Midbrain (tissue), 1 donor: ENCODE measurements at places on chromosomes 3 and 15.
A peak's percentile ranks its signal among the peaks of the same experiment; 100 is the strongest.

DNA sequence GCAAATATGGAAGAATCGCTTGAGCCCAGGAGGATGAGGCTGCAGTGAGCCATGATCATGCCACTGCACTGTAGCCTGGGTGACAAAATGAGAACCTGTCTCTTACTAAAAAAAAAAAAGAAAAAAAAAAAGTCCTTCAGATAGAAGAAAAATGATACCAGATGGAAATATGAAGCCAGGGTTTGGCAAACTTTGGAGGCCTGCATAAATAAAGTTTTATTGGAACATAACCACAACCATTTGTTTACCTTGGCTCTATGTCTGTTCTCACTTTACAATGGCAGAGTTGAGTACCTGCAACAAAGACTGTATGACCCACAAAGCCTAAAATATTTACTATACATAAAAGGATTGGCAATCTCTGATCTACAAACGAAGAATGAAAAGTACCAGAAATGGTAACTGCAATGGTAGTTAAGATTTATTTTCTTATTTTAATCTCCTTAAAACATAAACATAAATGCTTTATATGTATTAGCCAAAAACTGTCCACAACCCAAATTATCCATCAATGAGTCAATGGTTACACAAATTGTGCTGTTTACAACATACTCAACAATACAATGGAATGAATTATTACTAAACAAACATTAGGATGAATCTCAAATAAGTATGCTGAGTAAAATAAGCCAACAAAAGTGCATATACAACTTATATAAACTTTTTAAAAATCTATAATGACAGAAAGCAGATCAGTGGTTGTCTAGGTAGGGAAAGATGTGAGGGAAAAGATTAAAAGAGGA lies 41.8 kb downstream of the GOLGB1 start:
- no peak for DNase-seq

GRCh38 chr3:193599393-193599792 lies 6.4 kb downstream of the OPA1 start:
- DNase-seq, result no peak

DNA sequence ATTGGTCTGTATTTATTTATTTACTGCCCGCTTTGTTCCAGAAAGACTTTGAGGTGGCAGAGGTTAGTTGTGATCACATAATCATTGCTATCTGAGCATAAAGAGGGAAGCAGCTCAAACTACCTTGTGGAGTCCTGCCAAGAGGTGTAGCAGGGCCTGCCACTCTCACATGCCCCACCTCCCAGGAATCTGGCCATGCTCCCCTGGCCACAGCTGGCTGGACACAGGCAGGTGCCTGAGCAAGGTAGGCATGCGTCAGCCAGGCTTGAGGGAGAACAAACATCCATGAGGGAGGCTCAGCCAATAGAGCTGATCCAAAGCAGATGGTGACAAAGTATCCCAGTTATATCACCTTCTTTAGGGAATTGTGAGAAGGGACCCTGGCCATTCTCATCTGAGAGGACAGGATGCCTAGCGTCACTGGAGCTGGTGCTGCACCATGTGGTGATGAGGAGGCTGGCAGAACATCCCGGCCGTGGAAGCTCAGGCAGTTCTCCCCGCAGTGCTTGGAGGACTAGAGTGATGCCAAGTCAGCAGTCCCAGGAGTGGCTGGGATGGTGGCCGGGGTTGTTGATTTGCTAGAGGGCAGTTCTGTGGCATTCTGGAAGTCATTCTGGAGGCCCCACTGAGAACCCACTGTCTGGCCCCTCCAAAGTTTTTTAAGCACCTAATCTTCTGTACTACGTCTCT lies 6.8 kb upstream of the POLG start:
- no peak for DNase-seq

DNA sequence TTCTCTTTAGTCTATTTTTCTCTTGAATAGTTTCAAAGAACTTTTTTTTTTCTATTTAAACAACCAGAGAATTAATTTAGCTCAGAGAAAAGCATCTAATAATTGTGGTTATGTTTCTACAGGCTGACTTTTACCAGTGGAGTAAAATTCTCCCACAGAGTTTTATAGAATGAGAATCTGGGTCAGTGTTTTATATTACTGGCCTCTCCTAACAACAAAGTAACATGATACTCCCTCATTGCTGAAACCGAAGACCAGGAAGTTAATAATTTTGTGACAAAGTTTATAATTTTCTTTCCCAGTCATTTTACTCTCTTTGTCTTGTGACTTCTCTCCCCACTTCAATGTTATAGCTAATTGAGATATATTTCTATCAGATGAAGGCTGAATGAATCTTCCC lies 946.9 kb downstream of the EPHA3 start:
- DNase-seq, result no peak

DNA sequence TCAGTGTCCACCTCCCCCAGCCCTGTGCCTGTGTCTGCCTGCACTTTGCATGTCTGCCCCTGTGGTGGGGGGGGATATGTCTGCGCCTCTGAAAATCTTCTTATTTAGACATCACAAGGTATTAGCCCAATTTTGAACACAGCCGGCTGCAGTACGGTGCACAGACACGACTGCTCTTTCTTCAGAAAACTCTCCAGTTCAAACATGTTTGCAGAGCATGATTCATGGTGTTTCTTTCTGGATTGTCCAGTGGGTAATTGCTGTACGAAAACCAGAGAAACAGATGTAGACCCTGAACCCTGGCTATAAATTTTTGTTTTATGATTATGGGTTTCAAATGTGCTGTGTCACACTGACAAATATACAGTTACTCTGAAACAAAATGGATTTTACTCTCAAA lies 3.4 kb upstream of the RARB start:
- no peak for DNase-seq

DNA sequence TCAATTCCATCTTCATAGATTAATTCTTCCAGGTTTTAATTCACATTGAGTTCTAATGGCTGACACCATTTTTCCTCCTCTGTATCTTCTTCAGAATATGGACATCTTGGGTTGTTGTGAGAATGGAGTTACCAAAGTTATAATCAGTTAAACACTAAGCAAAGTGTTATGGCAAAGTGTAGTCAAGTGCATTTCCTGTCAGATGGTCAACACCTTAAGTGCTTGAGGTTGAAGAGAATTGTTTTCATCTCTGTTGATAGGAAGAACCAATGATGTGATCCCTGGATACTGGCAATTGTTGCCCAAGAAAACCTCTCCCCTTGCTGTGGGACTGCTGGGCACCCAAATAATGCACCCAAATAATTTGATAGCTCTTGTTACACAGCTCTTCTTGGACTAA lies 102.6 kb upstream of the SATB1 start:
- no peak for DNase-seq

- DNase-seq, result no peak
Observed at GRCh38 chr15:25406846-25407245, 32.0 kb downstream of the UBE3A start.

- DNase-seq, result no peak
Observed at GRCh38 chr3:18011387-18011786, 269.0 kb upstream of the TBC1D5 start.

GRCh38 chr3:44476963-44477311 lies 533 bp downstream of the ZNF445 start:
- DNase-seq, result no peak

GRCh38 chr3:100169201-100169920 lies 55.1 kb upstream of the FILIP1L start:
- no peak for DNase-seq

DNA sequence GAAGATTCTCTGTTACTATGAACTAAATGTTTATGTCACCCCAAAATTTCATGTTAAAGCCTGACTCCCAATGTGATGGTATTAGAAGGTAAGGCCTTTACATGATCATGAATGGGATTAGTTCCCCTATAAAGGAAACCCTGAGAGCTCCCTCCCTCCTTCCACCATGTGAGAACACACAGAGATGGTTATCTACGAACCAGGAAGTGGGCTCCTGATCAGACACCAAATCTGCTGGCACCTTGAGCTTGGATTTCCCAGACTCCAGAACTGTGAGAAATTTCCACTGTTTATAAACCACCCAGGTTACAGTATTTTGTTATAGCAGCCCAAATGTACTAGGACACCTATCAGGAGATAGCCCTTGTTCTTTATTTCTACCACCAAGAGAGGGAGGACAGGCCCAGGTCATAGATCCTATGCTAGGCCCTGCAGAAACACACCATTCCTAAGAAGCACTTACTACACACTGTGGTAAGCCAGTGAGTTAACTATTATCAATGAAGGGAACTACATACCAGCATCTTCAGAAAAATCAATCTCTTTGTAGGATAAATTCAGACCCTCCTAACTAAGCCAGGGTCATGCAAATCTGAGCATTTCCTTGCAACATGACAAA lies 59.0 kb downstream of the PRKAR2A start:
- DNase-seq, result no peak

DNA sequence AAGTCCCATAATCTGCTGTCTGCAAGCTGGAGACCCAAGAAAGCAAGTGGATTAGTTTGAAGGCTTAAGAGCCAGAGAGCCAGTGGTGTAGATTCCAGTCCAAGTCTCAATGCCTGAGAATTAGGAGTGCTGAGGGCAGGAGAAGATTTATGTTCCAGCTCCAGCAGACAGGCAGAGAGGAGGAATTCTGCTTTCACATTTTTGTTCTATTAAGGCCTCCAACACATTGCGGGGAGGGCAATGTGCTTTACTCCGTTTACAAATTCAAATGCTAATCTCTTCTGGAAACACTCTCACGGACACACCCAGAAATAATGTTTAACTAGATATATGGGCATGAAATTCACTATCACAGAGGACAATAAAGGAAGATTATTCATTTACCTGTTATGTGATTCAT lies 54.0 kb downstream of the DPH6 start:
- no peak for DNase-seq

DNA sequence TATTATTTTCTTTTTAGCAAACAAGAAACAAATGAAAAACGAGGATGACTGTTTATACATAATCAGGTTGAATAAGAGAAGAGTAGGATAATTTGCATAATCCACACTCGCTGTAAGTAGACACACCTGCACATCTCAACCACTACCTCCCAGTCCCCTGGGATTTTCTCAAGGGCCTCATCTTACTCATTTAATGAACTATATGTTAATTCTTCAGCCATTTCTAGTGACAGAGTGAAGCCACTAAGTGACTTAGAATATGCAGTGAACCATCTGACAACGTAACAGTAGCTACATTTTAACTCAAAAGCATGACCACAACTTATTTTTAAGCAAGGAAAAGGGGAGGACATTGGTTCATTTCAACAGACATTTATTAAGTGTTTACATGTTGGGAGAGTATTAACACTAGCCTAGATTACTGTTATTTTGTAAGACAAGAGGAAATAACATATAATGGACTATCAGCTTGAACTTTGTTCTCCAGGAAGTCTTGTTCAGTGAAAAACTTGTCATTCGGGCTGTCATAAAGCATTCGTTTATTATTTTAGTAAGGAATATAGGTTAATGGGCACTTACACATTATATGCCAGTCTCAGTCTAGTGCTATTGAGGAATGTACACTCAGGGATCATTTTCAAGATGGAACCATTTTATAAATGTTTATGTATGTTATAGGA lies 173.0 kb upstream of the ROBO2 start:
- DNase-seq, result no peak

DNA sequence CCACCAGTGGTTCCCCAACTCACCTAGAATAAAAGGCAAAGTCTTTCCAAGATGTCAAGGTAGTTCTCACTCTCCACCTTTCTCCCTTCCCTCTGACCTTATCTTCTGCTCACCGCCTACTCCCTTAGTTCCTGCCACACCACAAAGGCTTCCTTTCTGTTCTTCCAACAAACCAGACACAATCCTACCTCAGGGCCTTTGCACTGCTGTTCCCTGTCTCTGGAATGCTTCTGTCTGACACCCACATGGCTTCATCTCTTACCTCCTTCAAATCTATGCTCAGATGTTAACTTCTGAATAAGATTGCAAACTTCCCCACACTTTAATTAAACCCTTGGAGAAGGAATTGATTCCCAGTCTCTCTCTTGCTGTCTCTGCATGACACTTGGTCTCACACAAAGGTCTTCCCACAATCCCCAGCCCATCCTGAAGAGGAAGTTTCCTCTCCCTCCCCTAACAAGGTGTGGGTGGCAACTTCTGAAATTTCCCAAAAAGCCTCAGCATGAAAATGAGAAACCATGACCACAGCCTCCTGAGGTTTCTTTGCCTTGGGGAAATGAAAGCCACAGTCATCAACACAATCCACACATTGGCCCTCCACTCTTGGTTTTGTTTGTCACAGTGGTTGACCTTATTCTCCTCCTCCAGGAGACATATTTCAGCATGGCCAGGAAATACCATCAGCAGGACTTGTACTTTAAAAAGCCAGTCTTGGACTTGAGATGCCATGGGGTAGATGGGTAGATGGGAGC lies 3.0 kb upstream of the RYK start:
- DNase-seq, result no peak

GRCh38 chr15:74783808-74784175 lies 1.9 kb downstream of the CSK start:
- peak; percentile 31 for DNase-seq

- DNase-seq, result no peak
Observed at GRCh38 chr15:39312984-39313383, 267.9 kb upstream of the THBS1 start.

DNA sequence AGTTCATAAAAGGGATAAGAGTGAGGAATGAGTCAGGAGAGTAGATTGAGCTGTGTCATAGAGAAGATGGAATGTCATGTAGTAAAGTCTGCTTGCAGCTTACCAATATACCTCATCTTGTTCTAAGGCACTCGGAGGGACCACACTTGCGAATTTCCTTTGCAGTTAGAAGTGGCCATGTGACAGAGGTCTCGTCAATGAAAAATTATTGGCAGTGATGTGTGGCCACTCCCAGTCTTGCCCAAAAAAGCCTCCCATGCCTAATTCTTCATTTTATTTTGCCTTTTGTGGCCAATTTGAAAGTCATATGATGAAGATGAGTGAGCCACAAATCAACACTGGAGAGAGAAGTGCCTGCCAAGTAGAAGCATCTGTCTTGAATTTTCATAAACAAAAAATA lies 465.6 kb upstream of the ZNF385D start:
- DNase-seq, result no peak

DNA sequence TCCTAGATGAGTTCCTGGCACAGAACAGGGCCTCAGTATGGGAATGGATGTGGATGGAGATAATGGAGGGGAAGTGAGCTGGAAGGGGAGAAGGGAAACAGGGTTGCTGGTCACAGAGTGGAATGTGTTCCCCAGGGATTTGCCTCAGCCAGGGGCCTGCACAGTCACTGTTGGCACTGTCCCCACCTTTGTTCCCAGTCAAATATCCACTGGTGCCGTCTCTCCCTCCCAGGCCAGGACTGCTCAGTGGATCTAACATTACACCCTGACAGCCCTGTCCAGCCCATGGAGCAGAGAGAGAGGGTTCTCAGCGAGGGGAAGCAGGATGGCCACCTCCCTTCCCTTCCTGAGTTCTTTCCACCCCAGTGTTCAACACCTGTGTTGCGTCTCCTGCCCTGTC lies 1.5 kb upstream of the PPP1R2 start:
- DNase-seq, result no peak
